ENCODE measurements at places on chromosomes 1 and 21.

DNA sequence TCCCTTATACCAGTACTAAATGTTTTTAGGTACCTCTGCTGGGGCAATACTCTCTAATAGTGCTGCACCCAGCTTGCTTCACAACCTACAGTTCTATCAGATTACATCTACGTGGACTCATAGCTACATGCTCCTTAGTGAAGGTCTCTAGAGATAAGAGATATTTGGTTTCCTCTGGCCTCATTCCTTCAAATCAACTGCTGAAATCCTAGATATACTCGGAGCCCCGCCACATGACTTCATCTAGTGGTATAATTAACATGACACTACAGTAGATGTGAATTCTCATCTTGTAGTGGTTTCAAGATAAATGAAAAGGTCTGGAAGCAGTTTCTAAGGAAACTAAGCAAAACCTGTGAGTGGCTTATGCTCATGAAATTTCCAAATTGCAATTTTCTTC, 115.4 kb downstream of the SMYD2 start:
- DNase-seq = no peak

- no peak for DNase-seq
Observed at GRCh38 chr1:223243441-223244050, 100.5 kb upstream of the TLR5 start.

DNA sequence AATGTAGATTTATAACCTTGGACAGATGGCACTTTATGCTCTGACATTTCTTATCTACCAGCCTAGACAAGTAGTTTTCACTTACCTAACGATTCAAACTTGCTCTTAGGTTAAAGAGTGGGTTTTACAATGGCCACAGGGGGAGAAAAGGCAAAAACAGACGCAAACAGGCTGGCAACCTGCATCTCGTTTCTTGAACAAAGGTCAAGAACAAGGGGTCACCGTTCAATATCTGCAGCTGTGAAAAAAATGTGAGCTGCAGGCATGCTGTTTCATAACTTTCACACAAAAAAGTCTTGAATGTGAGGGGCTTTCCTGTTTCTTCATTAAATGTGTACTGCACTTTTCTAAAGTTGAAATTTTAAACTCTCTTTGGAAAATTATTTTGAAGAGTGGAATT, 49.4 kb downstream of the SYDE2 start:
- DNase-seq = no peak

GRCh38 chr1:20109223-20109856, 10.0 kb downstream of the PLA2G2D start:
- no peak for DNase-seq

DNA sequence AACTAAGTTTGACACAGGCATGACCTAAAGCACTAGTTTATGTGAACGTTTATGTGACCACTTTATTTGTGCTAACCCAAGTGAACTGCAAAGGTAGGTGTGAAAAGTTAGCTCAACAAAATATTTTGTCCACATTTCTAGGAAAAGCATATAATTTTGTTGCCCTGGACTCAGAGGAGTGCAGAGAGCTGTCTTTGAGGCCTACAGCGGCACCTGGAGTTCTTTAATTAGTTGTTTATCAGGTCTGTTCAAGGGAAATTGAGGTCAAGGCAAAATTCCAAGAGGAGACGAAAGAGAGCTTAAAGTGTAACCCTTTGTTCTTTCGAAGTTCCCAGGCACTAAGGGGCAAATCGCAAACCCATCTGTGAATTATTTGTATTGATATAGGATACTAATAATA, 1.3 kb downstream of the GIPC2 start:
- no peak for DNase-seq

- no peak for DNase-seq
Observed at GRCh38 chr1:81298266-81298665, 502.5 kb upstream of the ADGRL2 start.

GRCh38 chr1:16147156-16147926, 8.5 kb downstream of the EPHA2 start:
- no peak for DNase-seq

DNA sequence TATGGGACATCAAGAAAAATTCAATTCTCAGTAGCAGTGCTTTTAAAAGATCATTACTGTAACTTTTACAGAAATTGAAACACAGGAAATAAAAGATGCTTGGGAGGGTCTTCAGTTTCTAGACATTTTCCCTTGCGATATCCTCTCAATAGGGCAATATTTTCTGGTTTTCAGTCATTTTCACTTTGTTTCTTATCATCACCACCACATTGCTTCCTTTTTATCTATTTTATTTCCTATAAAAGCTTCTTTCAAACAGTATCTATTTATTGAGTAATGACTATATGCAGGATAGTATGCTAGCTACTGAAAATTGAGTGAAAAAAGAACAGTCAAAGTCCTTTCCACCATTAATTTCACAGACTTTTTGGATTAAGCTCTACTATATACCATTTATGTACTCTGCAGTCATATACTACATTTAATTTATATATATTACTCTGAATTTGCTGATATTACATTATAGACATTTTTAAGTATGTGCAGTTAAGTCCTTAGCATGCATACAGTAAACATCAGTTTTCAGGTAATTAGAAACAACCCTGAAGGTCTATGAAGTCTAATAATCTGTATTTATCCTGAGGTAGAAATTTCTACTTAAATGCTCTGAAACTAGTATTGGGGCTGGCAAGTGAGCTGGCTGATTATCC, 18.7 kb downstream of the TRMT1L start:
- DNase-seq = no peak

DNA sequence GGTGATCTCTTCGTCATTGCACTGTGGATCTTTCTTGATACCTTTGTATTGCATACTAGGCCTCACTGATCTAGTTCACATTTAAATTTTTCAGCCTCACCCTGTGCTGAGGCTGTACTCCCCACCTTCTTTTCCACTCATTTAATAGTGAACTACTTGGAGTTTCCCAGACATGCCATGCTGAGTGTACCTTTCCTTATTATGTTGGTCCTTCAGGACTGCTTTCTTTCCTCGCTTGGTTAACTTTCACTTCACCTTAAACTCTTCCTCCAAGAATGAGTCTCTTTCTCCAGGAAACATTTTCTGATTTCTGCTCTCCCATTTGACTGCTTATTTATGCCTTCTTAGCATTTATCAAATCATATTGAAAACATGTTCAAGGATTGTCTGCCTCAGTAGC, 20.8 kb downstream of the RNF2 start:
- DNase-seq = no peak

DNA sequence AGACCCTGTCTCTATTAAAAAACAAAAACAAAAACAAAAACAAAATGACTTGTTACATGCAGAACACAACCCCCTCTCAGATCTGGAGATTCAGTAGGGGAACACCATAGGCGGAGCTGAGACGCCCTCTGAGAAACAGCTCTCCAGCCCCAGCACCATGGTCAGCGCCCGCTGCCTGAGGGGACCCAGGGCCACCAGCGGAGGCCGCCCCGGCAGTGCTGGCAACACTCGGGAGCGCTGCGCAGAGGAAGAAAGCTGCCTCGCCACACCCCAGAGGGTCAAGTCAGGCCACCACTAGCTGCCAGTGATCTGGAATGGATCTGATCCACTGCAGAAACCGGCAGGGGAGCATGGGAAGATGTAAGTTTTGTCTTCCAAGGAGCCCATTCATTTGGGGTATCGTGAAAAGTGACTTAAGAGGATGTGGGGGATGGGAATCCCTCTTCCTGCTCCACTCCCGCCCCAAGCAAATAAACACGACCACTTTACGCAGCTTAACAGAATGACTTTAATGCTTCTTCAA, 3.1 kb downstream of the ACTA1 start:
- DNase-seq = no peak

GRCh38 chr1:206469933-206470691, at the start of gene IKBKE:
TSS of gene IKBKE (plus strand) at chr1:206470476. CDS start at chr1:206473228, 2,752 bp downstream.
- DNase-seq = peak; percentile 77

DNA sequence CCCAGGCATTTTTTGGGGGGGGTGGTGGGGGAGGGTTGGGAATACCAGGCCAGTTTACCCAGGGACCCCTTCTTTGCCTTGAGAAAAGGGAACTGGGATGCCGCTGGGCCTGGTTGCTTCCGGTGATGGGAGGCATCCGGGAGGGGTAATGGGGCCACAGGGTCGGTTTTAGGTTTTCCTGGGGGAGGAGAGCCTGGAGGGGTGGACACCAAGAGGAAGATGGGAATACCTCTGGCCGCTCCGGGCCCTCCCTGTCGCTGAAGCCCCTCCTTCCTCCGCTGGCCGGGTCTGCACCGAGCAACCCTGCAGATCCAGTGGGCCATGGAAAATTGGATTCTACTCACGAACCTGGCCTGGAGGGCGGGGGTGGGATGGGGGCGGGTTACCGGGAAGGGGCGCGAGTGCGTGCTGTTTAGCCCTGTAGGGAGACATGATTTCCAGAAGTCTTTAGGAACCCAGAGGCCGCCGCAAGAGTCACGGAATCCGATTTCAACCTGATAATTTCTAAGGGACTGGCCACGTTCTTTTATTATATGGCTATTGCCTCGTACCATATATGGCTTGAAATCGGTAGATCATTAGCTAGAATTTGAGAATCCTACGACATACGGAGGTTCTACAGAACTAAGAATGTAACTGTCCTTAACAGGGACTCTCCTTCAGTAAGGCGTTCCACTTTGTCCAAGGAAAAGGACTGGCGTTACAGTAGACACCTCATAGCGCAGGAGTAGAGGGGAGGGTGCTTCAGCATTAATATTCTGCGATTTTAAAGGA, 749 bp downstream of the AKIRIN1 start:
- no peak for DNase-seq

- no peak for DNase-seq
Observed at GRCh38 chr1:185483664-185484450, 166.8 kb upstream of the IVNS1ABP start.

DNA sequence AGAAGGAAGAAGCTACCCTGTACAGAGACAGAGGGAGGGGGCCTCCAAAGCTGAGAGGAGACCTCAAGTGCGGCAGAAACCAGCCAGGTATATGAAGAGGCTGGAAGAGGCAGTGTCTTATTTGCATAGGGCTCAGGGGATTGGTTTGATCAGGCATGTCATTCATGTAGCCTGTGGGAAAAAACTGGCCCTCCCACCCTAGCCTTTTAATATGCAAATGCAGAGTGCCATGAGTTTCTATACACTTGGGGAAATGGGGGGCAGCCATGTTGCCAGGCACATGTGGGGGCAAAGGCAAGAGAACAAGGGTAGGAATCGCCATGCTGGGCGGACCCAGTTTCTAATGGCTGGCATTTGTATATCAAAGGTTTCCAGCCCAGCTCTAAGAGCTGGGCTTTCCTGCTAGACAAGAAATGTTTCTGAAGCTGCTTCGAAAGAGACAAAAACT, 172.7 kb downstream of the RASAL2 start:
- no peak for DNase-seq

GRCh38 chr1:32204943-32205361, 519 bp upstream of the IQCC start:
- DNase-seq = no peak

DNA sequence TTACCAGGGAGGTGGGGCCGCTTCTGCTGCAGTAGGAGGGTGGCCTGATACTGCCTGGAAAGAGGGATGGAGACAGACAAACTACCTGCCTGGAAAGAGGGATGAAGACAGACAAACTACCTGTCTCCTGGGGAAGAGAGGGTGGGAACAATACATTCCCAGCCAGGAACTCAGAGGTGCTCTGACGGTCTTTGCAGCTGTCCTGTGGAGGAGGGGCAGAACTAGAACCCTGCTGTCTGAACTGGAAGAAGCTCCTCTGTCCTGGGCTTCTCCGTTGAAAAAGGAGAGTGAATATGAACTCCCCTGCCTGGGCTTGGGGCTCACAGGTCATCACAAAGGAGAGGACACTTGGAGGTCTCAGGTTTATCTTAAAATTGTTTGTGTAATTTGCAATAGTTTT, 40.3 kb upstream of the ETV3 start:
- DNase-seq = no peak

- no peak for DNase-seq
Observed at GRCh38 chr1:28010969-28011368, 51.2 kb downstream of the XKR8 start.

- DNase-seq = peak; percentile 59
Observed at GRCh38 chr1:53328541-53329499, 950 bp upstream of the LRP8 start.

DNA sequence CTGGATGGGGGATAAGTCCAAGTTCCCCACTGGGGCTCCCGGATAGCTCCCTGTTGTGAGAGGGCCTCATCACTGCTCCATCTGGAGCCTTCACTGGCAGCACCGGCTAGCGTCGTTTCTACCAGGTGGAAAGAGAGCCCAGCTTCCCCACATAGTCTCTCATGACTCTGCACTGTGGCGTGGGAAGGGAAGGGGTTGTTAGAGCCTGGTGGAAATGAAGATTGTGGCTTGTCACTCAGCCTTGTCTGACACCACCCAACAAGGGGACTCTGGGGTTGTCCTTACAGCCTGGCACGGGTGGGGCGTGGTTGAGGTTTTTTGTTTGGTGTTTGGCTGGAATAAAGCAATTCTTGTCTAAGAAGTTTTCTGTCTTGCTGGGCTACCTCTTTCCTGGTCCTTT, 94.6 kb downstream of the ADARB1 start:
- DNase-seq = peak; percentile 32

DNA sequence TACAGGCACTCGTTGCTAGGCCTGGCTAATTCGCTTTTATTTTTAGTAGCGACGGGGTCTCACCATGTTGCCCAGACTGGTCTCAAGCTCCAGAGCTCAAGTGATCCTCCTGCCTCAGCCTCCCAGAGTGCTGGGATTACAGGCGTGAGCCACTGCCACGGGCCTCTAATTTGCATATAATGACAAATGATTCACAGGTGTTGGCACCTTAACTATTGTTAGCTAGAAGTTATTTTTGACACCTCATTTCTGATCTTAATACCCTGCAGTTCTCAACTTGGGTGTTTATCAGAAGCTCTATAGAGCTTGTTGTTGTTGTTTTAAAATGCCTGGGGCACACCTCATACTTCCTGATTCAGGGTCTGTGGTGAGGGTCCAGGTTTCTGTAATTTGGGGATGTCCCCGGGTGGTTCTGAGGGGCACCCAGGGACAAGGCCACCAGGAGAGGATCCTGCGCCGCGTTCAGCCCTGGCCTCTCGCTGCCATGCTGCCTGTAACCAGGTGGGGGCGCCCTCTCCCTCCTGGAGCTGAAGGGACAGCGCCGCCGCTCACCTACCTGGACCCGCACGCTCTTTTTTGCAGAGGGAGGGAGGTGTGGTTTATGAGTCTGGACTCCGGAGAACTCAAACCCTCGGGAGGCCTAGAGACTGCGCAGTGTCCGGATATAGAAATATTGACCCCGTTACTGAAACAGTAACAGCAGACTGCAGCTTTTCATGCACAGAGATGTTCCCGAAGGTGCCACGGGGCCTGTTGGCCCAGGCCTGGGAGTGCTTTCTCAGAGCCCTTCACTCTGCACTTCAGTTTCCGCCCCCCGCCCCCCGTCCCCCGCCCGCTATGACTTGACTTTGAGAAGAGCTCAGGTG, 23.0 kb upstream of the NEK2 start:
- DNase-seq = peak; percentile 31

GRCh38 chr1:208668991-208669390, 424.8 kb upstream of the PLXNA2 start:
- no peak for DNase-seq
